Activated naive CD4-positive, alpha-beta T cell (primary cell): ENCODE measurements at places on chromosomes 3 and 15.

DNA sequence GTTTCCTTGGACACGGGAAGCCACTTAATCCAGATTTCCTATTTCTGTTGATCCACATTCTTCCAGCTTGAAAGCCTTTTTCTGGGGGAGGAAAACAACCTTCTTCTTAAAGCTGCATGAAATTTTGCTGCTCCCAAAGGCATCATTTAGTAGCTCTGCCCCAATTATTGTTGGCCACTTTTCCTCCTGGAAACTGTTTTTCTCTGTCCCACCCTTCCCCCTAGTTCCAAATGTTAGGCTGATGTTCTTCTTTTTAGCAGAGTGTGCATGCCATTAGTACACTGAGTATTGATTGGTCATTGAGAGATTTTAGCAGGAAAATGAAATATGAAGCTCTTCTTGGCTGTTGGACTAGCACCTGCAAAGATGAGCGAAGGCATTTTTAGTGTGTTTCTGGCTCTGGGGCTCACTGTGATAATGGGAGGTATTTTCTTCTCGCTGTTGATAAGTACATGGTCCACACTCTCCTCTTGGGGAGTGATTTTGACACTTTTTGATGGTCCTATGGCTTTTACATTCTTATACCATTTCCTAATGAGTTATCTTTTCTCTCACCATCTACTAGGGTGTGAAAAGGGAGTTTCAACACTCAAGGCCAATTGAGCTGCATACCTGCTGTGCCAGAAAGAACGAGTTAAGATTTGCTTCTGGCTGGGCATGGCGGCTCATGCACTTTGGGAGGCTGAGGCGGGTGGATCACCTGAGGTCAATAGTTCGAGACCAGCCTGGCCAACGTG is 200.5 kb downstream of the PTPRG start:
- DNase-seq = no peak

- peak; percentile 59 for DNase-seq
These were observed 39.1 kb downstream of the KLF13 start for GRCh38 chr15:31365655-31366127.

- DNase-seq = no peak
These were observed 9.6 kb upstream of the IRAK2 start for GRCh38 chr3:10155123-10155472.

DNA sequence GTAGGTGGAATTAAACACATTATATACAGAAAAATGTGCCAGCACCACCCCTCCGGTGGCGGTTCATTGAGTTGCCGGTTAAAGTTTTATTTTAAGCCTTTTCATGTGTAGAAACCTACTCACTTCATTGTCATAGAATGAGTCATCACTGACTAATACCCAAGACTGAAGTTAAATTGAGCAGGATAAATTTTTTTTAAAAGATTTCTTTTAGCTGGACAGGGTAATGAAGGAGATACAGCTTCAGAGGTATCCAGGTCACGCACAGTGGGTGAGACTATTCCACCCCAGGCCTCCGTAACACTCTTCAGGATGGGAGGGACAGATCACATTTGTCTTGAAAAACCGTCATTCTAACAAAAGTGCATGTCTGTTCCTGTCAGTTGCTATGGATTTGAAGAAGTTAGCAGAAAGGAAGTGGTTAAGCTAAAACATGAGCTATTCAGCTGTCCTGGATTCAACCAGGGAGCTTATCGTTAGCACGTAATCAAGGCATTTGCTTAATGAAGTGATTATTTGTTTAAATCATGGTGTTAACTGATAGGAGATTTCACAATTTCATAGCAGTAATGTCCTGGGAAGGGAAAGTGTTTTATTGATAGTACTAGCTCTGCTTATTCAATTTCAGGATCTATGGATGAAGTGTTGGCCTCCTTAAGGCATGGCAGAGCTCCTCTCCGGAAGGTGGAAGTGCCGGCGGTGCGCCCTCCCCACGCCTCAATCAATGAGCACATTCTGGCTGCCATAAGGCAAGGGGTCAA is 23.4 kb downstream of the WHAMM start:
- no peak for DNase-seq

DNA sequence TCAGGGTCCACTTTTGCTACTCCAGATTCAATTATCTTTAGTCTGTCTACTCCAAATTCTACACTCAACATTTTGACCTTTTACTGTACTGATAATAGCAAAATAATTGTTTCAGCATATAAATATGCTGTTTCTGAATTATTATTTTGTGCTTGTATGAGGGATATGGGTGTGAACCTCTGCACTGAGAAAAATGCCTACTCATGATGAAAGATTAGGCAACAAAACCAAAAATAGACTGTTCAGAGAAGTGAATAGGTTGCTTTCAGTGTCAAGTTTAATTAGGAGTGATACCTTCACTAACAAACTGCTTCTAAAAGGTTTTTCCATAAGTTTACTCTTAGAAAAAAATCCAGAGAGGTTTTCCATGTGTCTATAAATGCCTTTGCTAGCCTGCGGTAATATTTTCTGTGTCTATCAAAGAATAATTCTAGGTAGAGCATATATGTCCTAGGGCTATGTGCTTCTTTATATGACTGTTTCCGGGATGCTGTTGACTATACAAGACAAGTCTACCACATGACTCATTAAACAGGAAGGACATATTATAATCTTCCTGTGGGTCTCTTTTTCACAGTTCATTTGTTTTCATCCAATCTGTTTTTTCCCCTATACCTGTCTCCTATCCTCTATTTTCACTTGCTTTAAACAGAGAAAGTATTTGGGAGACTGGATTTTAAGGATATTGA is 218.5 kb upstream of the TTC14 start:
- DNase-seq = no peak

DNA sequence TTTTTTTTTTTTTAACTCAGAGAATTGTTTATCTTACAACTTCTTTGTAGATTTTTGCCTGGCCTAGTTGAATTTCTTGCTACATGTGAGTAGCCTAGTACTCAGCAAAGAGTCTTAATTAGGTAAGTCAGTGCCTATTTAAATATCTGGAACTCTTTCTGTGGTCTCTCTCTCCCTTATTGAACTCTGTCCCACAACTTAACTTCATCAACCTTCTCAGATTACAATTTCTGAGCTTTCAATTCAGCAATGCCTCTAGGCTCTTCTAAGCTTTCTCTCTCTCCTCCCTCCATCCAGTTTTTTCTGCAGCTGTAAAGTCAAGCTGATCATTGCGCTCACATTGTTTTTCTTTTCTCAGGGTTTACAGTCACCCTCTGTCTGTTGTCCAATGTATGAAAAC is 517.6 kb upstream of the ROBO1 start:
- no peak for DNase-seq

GRCh38 chr3:107848351-107848915 is 242.4 kb downstream of the CD47 start:
- no peak for DNase-seq

DNA sequence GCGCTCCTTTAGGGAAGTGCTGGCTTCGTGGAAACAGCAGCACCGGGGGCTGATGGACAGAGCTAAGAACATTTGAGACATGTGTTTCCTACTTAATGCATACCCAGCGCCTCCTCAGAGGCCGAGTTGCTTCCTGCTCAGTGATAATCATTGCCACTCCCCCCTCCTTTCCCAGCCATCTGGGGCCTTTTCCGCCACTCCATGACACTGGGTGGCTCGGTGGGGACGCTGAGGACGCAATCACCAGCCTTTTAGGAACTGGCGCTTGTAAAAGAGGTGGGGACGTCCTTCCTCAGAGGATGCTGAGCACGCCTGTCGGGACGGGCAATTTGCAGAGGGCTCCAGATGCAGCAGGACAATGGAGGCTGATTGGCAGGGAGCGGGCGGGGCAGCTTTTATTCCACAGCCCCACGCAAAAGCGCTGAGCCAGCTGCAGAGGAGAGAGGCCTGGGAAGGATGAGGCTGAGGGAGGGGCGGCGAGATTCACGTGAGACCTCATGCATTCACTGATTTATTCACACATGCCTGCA is 22.2 kb upstream of the IQSEC1 start:
- DNase-seq = no peak

- no peak for DNase-seq
These were observed 8.1 kb downstream of the RRP9 start for GRCh38 chr3:51933471-51934138.

DNA sequence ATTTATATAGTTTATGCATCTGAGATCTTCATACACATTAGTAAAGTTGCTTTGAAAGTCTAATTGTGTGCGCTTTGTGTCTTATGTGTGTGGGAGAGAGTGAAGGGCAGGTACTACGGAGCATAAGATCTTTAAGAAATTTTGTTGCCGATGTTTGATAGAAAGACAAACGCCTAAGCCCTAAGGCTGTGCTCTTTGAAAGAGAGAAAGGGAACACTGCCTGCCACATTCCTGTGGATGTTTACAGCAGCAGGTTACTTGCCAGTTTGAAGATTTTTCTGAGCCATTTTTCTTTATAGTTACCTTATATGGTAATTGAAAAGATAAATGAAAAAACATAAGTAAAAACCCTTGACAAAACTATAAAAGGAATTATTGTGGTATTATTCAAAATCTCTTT is 17.0 kb downstream of the DTWD1 start:
- no peak for DNase-seq

- DNase-seq = no peak
These were observed 75.0 kb downstream of the TRIM69 start for GRCh38 chr15:44811337-44811736.

- no peak for DNase-seq
These were observed 5.2 kb downstream of the SNX1 start for GRCh38 chr15:64100958-64101357.

GRCh38 chr3:141384157-141384556 is 15.9 kb downstream of the ZBTB38 start:
- no peak for DNase-seq

- DNase-seq = no peak
These were observed 76.0 kb downstream of the ETFA start for GRCh38 chr15:76235186-76235826.

DNA sequence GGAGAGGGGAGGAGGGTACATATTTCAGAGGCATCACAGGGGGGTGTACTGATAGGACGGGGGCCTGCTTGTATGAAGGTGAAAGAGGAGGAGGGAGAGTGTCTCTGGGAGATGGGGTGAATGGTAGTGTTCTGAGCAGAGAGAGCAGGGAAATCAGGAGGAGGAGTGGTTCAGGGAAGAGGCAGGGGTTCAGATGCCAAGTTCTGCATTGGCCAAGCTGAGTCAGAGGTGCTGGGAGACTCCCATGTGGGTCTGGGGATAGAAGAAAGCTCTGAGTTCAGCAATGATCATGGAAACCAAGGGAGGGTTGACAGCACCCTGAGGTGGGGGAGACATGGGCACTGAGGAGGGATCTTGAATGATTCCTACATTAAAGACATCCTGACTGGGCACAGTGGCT is 3.0 kb downstream of the CYP8B1 start:
- no peak for DNase-seq

GRCh38 chr15:40769274-40770146 is at the start of gene C15orf62:
Gene C15orf62 (plus strand): TSS chr15:40769980. CDS start chr15:40770496, 516 bp downstream.
- peak; percentile 36 for DNase-seq

GRCh38 chr3:125002414-125003368 is 53.1 kb downstream of the HEG1 start:
- DNase-seq = no peak

GRCh38 chr3:5607581-5607980 is 420.1 kb downstream of the EDEM1 start:
- no peak for DNase-seq

DNA sequence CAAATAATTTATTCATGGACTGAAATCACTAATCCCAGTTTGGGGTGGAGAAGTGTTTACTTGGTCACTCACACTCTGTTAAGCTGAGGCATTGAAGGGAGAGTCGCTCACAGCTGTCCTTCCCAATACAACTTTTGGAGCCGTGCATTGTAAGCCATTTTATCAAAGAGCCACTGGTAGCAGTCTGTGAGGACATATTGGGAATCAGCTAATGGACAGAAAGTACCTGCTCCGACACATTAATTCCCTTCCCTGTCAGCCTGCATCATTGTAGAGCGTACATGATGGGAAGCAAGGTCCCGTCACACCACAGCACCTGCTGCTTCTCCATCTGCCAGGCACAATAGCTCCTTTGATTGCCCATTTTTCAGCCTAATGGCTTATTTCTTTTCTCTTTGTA is 643.2 kb downstream of the SQOR start:
- DNase-seq = no peak

- DNase-seq = no peak
These were observed 38.1 kb upstream of the NMNAT3 start for GRCh38 chr3:139715743-139716360.

- DNase-seq = no peak
These were observed 184.1 kb downstream of the MECOM start for GRCh38 chr3:169479314-169479939.

GRCh38 chr15:51189669-51190385 is 95.1 kb upstream of the TNFAIP8L3 start:
- DNase-seq = no peak

- no peak for DNase-seq
These were observed 12.4 kb downstream of the POPDC2 start for GRCh38 chr3:119647843-119648575.

GRCh38 chr3:136251511-136251910 is 1.4 kb downstream of the PCCB start:
- no peak for DNase-seq
